ENCODE measurements at places on chromosomes 6 and 20.

DNA sequence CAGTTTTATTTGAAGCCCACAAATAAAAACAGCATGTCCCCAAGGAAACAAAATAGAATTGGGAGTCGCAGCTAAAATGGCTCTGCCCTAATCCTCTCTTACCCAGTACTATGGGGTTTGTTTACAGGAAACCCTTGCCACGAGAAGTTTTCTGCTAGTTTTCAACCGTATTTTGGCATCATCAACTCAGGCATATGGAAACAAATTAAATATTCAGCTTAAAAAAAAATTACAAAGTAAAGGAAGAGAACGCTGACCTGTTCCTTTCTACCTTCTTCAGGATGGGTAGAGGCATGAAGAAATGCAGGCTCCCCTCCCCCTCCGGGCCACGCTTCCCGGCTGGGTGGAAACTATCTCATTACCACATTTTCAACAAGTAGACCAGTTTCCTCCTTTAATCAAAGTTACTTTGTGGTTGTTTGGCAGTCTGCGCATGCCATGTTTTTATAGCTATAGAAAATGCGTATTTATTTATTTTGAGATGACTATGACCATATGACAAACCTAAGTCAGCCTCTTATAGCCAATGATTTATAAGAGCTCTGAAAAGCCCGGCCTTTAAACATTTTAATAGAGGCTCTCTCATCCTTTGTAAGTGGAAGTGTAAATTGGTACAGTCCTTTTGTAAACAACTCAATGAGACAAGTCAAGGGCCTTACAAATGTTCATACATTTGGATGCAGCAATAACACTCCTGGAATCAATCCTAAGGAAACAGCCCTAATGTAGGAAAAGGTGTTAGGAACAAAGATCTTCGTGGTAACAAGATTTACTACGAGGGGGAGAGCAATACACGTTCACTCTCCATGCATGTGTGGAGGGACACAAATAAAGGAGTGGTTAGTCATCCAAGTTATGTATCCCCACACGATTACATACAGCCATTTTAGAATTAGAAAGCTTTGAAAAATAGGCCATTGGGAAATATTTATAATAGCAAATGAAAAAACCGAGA is 16.1 kb upstream of the ZNF217 start:
- DNase-seq, result no peak

DNA sequence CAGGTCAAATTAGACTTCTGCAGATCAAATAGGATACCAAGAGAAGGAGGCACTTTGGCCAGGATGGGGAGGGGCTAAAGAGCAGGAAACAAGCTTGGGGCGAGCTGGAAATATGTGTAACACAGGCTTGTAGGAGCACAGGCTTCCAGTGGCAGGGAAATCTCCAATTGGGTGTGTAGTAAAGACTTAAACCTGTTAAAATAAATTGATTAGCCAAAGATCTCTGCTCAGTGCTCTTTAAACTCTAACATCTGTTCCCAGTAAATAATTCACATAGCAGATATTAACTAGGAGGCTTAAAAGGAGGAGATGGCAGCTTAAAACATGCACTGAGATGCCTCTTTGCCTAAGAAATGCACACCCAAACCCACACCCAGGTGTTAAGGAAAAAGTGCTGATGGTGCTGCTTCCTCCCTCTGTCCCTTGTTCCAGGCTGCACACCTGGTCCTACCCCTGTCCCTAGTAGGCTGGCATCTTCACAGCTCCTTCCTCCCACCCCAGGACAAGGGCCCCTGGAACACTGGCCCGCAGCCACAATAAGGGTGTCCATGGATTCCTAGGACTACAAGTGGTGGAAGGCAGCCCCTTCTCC is 93.5 kb upstream of the MLN start:
- no peak for DNase-seq

DNA sequence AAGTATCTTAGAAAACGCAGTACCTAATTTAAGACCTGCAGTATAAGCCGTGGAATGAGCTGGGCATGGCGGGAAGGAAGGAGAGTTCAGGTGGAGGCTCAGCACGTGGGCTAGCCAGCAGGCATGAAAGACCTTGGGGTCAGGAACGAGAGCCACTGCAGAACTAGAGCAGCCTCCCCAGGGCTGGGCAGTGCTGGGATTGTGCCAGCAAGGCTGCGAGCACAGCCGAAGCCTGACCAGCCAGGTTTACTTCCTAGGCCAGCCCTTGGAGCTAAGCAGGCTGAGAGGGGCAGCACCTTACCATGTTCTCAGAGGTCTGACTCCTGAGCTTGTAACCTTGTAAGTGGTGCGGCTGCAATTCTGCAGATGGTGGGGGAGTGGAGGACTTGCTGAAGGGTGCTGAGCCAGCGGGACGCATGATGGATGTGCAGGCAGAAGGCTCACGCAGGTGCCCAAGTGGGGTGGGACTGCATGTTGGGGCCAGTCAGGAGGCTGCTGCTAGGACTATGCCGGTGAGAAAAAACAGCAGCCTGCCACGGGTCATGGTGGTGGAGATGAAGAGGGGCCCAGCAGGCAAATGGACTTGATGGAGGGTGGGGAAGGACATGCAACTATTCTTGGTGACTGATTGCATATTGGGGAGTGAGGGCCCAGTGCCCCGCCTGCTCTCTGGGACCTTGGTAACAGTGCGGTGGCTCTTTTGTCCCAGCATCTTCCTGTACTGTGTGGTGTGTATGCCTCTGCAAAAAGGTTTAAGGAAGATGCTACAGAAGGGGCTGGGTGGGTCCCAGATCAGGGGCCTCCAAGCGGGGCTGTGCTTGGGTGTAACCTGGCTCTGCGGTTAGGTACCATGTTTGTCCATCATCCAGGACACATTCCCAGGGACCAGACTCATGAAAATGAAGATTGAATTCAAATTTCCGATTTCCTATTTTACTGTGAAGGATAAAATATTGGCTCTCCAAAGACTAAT is 37.6 kb upstream of the IRF4 start:
- no peak for DNase-seq

GRCh38 chr6:133017581-133017980 is 203.2 kb downstream of the RPS12 start:
- DNase-seq, result no peak

DNA sequence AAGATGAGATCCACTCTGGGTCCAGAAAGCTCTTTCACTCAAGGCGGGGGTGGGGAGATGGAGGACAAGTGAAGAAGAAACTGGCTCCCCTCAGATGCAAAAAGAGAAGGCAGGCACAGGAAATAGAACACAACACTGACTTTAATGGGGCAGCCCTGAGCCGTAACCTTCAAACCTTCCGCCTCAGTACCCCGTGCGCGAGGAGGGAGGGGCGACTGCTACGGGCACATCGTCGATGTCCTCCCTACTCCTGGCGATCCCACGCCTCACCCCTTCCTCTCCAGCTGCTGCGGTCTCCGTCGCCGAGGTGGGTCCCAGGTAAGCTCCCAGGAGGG is 3.9 kb downstream of the SPEF1 start:
- DNase-seq, result no peak

GRCh38 chr6:132974122-132974521 is 159.8 kb downstream of the RPS12 start:
- DNase-seq, result no peak

- DNase-seq, result peak; percentile 33
Measured at GRCh38 chr20:50655311-50655880, 35.9 kb downstream of the RIPOR3 start.

- DNase-seq, result no peak
Measured at GRCh38 chr20:14986026-14986655, 648.7 kb upstream of the FLRT3 start.

DNA sequence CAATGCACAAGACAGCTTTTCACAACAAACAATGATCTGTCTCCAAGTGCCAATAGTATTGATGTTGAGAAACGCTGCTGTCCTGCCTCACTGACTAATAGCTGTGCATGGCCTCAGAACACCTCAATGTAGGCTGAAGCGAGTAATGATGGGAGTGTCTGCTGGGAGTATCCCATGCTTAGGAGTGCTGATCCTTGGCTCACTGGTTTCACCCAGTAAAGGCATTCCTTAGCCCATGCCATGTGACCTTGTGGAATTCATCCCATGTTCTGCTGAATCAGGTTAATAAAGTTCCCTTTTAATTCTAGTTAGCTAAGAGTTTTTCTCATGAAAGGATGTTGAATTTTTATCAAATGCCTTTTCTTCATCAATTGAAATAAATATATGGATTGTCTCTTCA is 3.8 kb upstream of the WFDC12 start:
- DNase-seq, result no peak

DNA sequence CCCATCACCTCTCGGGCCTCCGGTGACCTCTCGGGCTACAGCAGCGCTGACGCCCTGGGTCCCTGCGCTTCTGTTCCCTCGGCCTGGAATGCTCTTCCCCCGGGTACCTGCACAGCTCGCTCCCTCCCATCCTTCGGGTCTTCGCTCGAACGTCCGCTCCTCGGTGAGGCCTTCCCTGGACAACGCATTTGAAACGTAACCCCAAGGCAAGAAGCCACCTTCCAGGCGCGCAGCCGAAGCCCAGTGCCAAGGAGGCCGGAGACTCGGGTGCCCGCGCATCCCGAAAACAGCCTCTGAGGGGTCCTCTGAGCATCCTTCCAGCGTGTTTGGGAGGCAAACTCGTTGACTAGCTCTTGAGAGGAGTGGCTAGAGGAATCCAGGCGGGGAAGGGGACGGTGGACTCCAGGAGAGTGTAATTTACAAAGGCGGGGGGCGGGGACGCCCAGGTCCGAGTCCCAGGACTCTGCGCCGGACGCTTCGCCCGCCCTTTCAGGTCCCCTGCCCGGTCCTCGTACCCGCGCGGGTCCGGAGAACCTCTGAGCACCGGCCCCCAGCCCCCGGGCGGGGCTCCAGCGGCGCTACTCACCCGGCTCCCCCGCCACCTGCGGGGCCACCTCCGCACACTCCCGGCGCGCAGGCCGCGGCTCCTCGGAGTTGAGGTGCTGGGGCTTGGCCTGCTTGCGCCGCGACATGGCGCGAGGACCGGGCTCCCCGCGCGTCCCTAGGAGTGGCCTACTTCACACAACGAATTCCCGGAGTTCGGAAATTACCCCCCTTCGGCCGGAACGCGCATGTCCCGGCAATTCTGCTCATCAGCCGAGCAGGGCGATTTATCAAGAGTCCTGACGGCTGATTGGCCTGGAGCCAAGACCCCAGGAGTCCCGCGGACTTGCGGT is 86.8 kb downstream of the ZFP64 start:
- DNase-seq, result no peak

- DNase-seq, result no peak
Measured at GRCh38 chr6:36663504-36664446, 14.7 kb upstream of the CDKN1A start.

DNA sequence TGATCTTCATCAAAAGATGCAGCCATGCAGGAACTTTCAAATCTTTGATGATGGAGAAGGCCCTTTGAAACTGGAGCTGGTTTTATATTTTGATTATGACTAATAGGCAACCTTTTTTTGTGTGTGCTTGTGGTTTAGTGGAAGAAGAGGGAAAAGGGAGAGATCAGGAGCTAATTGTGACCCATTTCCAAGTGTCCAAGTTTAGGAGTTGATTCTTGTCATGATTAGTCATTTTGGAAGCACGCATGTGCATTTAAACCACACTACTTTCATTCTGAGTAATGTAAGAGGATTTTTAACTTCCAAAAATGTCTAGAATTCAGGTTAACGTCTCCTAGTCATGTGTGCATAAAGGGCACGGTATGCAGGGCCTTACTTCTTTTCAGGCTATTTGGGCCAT is 3.5 kb downstream of the FOXO3 start:
- DNase-seq, result no peak

Data from globus pallidus (tissue), 1 donor.